OCI-M1 (cell line): ENCODE measurements at places on chromosomes 13 and 19.

GRCh38 chr19:41774515-41774980 lies 19.2 kb downstream of the CEACAM6 start:
- DNase-seq, result no peak

DNA sequence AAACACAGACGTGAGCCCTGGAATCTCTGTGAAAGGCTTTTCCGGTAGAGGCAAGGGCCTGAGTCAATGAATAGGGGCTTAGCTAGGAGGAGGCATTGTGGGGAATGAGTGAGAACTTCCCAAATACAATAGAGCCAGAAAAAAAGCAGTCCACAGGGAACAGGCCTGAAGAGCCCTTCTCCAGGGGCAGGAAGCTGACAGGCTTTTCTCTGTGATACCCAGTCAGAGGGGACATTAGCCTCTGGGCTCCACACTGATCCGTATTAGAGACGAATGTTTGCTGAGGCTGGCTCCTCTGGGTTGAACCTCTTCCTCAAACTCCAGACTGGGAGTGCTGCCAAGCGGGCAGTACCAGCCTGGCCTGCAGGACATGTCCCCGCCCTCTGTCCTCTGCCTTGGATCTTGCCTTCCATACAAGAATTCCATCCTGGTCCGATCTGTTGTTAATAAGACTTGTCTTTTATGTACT lies 2.3 kb downstream of the DHRS12 start:
- DNase-seq, result no peak

DNA sequence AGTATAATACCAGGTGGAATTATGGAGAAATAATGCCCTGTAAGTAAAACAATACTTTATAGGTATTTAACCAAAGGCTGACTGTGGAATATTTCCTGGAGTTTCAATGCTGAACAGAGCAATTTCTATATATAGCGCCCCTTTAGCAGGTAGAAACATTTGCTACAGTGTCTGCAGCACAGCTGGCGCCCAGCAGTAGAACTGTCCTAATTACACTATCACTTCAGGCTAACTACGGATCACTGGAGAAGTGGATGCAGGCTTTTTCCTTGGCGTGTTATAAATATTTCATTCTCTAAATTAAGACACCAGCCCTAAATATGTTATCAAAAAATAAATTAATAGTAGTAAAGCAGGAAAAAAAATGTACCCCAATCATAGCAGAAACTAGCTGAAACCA lies 3.1 kb downstream of the SHISA2 start:
- DNase-seq, result no peak

GRCh38 chr19:38298821-38299680 lies 5.0 kb upstream of the C19orf33 start:
- DNase-seq, result no peak

GRCh38 chr13:33752094-33752493 lies 65.9 kb upstream of the RFC3 start:
- DNase-seq, result no peak

GRCh38 chr13:96646515-96647211 lies 347.6 kb downstream of the OXGR1 start:
- no peak for DNase-seq

DNA sequence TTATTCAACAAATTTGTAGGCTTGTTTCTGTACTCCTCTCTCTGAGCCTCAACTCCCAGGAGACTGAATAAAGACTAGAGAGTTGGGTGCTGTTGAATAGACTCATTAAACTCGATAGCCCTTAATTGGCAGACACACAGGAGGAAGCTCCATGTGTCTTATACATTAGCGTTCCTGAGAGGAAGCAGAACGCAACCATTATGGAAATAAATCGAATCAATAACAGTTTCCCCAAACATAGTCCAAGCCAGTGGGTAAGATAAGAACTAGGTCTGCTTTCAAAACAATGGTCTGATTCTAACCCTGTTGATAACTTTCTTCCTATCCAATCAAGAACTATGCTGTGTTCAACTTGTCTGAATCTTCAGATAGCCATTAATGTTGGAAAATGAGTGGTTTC lies 118.1 kb upstream of the FNDC3A start:
- no peak for DNase-seq

DNA sequence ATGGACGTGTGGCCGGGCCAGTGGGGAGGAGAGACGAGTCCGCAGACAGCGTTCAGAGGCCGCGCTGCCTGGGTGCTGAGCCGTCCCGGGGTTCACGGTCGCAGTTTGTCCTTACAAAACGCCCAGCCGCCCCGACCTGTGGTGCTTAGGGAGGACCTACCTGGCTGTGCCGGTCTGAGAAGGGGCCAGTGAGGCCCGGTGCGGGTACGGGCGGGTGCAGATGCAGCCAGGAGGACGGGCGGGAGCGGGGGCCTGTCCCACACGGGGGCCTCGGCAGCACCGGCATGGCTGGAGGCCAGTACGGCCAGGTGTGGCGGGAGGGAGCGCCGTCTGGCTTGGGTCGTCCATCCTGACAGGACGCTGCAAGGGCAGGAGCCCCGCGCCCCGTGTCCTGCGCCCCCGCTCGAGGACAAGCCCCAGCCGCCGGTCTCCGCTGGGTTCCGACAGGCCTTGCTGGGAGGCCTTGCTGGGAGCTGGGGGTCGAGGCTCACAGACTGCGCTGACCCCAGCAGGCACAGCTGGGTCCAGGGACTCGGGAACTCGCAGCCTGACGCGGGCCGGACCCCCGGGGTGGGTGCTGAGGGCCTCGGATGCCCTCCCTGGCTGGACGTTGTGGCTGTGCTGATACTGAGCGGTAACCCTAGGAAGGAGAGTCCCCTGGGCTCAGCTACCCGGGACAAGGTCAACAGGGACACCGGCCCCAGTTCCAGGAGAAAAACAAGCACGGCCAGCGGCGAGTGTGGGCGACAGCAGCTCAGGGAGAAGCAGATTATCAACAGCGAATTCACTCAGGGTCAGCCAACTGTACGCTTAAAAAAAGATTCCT lies 5.3 kb upstream of the PROZ start:
- DNase-seq, result no peak

DNA sequence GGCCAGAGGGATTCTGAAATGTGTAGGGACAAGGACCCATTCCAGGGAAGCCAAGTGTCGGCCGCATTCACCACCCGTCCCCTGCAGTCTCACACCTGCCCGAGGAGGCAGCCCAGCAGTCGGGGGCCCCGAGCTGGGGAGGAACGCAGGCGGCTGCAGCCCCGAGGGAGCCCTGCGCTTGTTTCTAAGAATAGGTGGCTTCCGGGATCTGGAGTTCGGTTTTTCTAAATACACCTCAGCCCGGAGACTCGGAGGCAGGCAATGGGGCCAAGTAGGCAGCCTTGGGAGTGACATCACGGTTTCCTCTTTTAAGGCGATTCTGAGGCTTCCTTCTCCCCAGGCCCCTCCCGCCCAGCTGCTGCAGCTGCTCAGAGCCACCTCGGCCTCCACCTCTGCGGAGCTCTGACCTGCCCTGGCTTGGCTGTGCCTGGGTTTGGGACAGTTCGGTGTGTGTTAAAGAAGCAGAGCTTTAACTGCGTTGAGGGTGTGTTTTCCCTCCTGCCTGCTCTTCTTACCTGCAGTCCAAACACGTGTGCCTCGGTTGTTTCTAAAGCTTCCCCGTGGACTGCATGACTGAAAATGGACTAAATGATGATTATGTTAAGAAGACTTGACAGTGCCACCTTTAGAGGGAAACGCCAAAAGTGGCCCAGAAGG lies 80.5 kb downstream of the COL4A2 start:
- no peak for DNase-seq

DNA sequence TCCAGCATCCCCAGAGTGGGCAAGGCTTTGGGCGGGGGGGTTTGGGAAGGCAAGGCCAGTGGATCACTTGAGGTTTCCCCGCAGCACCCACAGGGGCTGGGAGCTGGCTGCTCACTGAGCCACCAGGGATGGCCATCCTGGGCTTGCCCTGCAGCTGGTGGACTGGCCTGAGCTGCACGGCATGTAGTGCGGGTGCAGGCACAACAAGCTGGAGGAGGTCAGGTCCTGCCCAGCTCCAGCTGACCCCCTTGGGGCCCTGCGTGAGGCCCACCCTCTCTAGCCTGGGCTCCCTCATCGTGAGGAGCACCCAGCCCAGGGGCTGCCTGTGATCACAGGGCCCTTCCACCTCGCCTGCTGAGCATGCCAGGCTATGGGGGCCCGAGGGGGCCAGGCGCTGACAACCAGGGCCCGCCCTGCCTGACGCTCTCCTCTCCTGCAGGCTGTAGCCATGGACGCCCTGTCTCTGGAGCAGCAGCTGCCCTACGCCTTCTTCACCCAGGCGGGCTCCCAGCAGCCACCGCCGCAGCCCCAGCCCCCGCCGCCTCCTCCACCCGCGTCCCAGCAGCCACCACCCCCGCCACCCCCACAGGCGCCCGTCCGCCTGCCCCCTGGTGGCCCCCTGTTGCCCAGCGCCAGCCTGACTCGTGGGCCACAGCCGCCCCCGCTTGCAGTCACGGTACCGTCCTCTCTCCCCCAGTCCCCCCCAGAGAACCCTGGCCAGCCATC lies 22.9 kb downstream of the COMP start:
- DNase-seq, result no peak

GRCh38 chr13:23752111-23753001 lies 136.8 kb downstream of the MIPEP start:
- peak; percentile 16 for DNase-seq

- no peak for DNase-seq
These were observed 461.4 kb downstream of the MYO16 start for GRCh38 chr13:109090796-109091195.

- no peak for DNase-seq
These were observed 13.7 kb downstream of the FGF9 start for GRCh38 chr13:21684576-21684975.

DNA sequence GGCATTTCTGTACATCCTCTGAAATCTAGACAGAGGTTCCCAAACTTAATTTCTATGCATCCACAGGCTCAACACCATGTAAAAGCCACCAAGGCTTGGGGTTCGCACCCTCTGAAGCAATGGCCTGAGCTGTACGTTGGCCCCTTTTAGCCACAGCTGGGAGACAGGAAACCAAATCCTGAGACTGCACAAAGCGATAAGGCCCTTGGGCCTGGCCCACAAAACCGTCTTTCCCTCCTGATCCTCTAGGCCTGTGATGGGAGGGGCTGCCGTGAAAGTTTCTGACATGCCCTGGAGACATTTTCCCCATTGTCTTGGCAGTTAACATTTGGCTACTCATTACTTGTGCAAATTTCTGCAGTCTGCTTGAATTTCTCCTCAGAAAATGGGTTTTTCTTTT lies 766.4 kb downstream of the GPC5 start:
- DNase-seq, result peak; percentile 96

DNA sequence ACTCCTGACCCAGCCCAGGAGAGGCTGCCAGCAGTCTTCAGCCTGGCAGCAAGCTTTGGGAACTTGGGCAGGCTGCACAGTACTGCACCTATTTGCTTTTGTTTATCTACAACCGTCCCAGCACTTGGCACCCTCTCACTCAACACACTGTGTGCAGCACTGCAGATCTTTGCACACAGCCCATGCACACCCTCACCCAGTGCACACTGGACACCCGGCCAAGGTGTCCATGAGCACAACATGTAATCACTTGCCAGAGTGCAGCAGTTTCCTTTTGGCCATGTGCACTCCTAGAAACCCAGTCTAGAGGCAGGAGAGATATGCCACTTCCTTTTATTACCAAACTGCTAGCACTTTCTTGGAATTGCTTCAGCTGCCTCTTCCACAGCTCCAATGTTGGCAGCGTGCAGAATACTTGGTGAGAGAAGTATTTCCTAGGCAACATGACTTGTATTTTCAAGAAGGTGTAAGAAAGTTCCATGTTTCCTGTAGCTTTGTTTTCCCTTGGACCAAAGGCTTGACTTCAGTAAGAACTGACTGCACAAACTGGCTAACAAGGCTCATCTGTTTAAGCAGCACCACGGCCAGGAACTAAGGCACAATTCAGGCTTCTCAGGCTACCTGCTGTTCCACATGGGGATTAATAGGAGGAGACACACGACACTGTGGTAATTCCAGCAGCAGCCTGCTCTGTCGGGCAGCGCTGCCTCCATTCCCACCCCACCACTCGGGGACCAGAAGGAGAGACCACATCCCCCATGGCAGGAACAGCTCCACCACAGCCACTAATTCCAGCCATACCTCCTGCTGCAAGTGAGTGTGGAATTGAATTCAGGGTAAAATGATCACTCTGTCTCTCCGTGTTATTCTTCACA lies 15.3 kb downstream of the ATP7B start:
- DNase-seq, result peak; percentile 89

GRCh38 chr19:45826934-45827333 lies 11.8 kb upstream of the RSPH6A start:
- DNase-seq, result no peak

DNA sequence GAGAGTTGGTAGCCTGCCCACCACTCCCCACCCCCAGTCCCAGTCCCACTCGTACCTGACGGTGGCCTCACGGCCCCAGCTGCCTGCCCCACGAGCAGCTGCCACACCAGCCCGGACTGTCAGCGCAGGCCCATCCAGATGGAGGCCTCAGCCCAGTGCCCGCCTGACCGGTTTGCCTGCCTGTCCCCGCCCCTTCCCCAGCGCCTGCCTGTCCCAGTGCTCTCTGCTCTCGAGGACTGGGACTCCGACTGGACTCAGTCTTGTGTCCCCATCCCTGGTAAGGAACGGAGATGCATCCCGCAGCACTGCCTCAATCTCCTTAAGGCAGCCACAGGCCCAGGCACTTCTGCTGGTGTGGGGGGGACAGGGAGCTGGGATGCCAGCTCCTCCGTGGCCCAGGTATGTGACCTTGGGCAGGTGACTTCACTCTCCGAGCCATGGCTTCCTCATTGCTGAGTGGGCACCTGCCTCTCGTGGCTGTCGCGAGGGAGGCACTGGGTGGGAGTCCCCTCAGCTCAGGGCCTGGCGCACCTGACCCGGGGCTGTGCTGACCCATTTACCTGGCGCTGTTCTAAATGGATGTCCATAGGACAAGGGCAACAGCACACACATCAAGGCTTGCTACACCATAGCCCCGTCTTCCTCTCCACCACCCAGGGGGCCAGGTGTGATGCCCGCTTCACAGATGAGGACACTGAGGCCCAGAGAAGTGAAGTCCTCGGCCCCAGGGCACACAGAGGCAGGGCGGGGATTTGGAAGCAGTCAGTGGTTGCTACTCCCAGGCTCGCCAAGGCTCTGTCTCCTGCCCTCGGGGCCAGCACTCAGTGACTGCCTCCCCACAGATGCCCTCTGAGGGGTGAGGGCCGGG lies at the start of gene NKPD1:
Gene NKPD1, minus strand, starts transcription at position 113 of the 868 bp plus-strand sequence. CDS start 832 bp downstream, outside the sequence.
- DNase-seq, result no peak

GRCh38 chr19:17125062-17125727 lies 49.6 kb downstream of the MYO9B start:
- DNase-seq, result no peak
